Muscle of arm (tissue), 14 donors: ENCODE measurements at places on chromosomes 5 and 9. TPM values are rescaled to one million over a fixed set of nuclear protein-coding genes. Genes with fewer than 3 reads are reported as not detected.

SAPCD2 gene
- 3.6 TPM for polyA plus RNA-seq

RNF208 gene
- polyA plus RNA-seq, result not detected

RASGRF2 gene
- polyA plus RNA-seq, result 1.7 TPM

BNC2 gene
- 5.7 TPM for polyA plus RNA-seq

MARVELD2 gene
- 0.36 TPM for polyA plus RNA-seq

SLC28A3 gene
- not detected for polyA plus RNA-seq

SNCAIP gene
- 12.2 TPM for polyA plus RNA-seq

ADRB2 gene
- 1.4 TPM for polyA plus RNA-seq

IZUMO3 gene
- not detected for polyA plus RNA-seq
